Hematopoietic multipotent progenitor cell treated with erythropoietin and hydrocortisone succinate and interleukin-3 and kit ligand, for 4 days (in vitro differentiated cells): ENCODE measurements at places on chromosomes 2 and 18.

DNA sequence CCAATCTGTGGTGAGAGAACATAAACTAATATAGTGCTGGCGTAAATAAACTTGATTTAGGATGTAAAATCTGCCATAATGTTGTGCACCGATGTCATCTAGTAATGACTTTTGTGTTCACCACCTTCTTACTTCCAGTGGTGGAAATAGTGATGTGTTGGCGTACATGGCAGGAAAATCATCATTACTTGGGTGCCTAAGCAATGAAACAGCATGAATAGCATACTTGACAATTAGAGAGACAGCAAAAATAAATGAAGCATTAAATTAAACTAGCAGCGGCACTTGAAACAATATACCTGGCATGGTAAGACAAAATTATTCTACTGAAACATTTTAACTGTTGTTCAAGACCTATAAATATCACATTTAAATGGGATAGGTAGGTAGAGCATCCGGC lies 73.2 kb upstream of the DSC1 start:
- no peak for DNase-seq

DNA sequence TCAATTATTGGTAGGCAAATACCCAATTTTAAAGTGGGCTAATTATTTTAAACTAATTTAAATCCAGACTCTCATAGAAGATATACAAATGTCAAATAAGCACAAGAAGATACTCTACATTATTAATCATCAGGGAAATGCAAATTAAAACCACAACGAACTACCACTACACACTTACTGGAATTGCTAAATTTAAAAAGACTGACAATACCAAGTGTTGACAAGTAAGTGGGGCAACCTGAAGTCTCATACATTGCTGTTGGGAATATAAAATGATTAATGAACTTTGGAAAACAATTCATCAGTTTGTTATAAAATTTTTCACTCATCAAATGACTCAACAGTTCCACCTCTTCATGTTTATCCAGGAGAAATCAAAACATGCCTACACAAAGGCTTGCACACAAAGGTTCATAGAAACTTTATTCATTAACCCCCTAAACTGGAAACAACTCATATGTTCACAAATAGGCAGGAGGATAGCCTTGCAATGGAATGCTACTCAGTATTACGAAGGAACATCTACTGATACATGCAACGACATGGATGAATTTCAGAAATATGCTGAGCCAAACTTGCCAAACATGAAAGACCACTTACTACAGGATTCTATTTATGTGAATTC lies 120.8 kb downstream of the MCFD2 start:
- DNase-seq: no peak

DNA sequence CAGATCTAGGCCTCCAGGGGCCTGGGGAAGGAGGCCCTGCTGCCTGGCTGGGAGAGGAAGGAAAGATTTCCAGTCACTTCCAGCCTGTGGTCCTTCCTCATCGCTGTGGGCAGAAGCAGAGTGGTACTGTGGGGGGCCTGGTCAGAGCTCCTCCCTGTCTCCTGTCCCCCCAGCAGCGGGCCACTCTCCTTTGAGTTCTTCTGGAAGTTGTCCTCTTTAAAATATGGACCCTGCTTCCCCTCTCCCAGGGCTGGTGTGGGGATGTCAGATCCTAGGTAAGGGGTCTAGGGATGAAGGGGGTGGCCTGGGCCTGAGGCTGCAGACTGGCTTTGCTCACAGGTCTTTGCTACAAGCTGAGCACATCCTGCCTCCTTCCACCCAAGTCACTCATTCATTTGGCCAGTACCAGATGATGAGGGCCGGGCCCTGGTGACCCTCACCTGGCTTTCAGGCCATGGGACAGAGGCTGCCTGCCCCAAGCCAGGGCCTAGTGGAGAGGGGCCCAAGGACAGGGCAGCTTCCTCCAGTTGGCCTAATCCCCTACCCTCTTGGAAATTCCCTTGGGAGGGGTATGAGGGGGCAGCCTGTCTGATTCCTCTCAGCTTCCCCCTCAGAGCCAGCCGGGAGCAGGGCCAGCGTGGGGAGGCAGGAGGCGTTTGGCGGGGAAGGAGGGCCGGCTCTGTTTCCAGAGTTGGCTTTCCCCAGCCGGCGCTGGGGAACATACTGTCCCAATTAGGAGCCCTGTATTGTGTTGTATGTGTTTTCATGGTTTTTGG lies 231.9 kb downstream of the DYSF start:
- no peak for DNase-seq

DNA sequence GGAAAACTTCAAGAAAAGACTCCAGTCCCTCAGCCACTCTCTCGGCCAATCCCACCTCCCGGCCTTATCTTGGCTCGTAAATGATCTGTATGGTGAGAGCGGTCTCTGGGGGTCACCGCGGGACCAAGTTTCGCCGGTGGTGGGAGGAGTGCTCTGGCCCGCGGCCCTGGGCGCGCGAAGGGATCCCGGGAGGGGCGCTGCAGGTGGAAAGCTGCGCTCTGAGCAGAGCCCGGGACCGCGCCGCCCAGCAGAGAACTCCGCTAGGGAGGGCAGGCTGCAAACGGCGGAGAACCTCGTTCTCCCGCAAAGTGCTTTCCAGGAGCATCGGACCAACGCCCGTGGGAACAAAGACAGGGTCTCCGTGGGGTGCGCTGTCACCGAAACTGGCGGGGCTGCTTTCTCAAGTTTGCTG lies 622 bp downstream of the LRP2 start:
- peak; percentile 34 for DNase-seq
